Aorta (tissue), 5 donors: ENCODE measurements at places on chromosomes 7 and 10. TPM values are rescaled to one million over a fixed set of nuclear protein-coding genes. Genes with fewer than 3 reads are reported as not detected.

SLC16A12 gene
- total RNA-seq = 0.21 TPM

NCF1 gene
- 7.0 TPM for total RNA-seq

GRCh38 chr10:75826846-75827245 is 395.4 kb downstream of the LRMDA start:
- DNase-seq = no peak

GRCh38 chr10:17768496-17768895 is 16.5 kb downstream of the TMEM236 start:
- DNase-seq = no peak

FAM25G gene
- not detected for total RNA-seq
